ENCODE measurements at places on chromosomes 12 and 14.

- H3K36me3 ChIP-seq, result no peaks in the 10 kb centered on the region
- H3K27me3 ChIP-seq, result no peaks in the 10 kb centered on the region
- peak; percentile 22 for DNase-seq
- H3K4me1 ChIP-seq, result no peaks in the 10 kb centered on the region
- H3K4me3 ChIP-seq, result no peak overlapping the region
- no peak overlapping the region for H3K27ac ChIP-seq
These were observed 239.1 kb downstream of the SSPN start for GRCh38 chr12:26434299-26435068.

DNA sequence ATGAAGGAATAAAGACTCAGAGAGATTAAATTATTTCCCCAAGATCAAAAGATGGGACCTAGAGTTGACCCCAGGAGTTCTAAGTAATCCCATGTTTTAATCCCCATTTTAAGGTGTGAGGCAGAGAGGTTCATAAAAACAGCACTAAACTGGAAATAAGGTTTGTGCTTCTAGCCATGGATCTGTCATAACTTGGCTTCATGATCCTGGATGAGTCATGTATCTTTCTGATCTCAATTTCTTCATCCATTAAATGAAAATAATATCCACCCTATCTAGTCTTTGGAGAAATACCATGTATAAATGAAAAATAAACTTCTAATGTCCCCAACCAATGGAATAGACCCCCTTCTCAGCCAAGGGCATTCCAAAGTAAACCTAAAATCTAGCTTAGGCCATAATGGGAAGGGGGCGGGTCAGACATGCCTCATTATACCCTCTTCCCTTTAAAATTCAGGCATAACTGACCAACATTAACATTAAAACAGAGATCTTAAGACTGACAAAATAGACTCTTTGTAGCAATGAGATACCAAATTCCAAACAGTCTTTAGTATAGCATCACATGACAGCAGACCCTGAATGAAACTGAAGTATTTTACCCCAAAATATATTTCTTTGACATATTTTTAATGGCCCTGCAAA is 47.8 kb downstream of the SLC41A2 start:
- H3K4me1 ChIP-seq, result no peaks in the 10 kb centered on the region
- H3K4me3 ChIP-seq, result no peak overlapping the region
- no peaks in the 10 kb centered on the region for H3K36me3 ChIP-seq
- H3K27ac ChIP-seq, result no peak overlapping the region
- no peak for DNase-seq

- DNase-seq, result no peak
- peaks cover 35% of the 10 kb centered on the region for H3K36me3 ChIP-seq
- H3K27me3 ChIP-seq, result no peaks in the 10 kb centered on the region
- no peak overlapping the region for H3K27ac ChIP-seq
These were observed 63.3 kb downstream of the EP400 start for GRCh38 chr12:132012919-132013568.

DNA sequence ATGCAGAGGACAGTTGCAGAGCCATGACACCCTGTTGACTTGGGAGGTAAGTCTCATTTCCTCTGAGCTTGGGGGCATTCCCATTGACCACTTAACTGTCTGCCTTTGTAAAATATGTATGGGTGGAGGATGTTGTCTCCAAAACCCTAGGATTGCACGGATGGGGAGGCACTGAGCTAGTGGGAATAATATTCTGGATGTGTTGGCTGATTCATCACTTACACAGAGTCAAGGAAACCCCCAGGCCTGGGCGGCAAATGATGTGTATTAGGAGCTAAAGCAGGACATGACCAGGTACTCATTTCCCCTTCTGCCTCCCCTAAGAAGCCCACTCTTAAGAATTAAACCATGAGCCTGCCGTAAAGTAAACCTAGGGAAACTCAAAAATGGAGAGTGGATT is 319.4 kb downstream of the VRK1 start:
- no peak overlapping the region for H3K4me3 ChIP-seq
- no peaks in the 10 kb centered on the region for H3K36me3 ChIP-seq
- no peaks in the 10 kb centered on the region for H3K4me1 ChIP-seq
- DNase-seq, result no peak
- no peaks in the 10 kb centered on the region for H3K27me3 ChIP-seq

- no peaks in the 10 kb centered on the region for H3K27me3 ChIP-seq
- no peaks in the 10 kb centered on the region for H3K36me3 ChIP-seq
- no peaks in the 10 kb centered on the region for H3K4me1 ChIP-seq
- no peak overlapping the region for H3K27ac ChIP-seq
- no peak for DNase-seq
These were observed 28.4 kb upstream of the PTPRR start for GRCh38 chr12:70948976-70949336.

All from iPS DF 6.9 (cell line).